ENCODE measurements at places on chromosomes 5 and 9. TPM values are rescaled to one million over a fixed set of nuclear protein-coding genes. Genes with fewer than 3 reads are reported as not detected.

The ALDH1A1 gene
- 8.8 TPM for total RNA-seq

The RETREG1 gene
- 0.99 TPM for total RNA-seq

The ADAMTS13 gene
- total RNA-seq: 2.1 TPM

The CPLANE1 gene
- total RNA-seq: 37.4 TPM

The EIF4E1B gene
- total RNA-seq: not detected

The WDR38 gene
- total RNA-seq: not detected

The PROP1 gene
- not detected for total RNA-seq

The IL9 gene
- not detected for total RNA-seq

The NLN gene
- 30.2 TPM for total RNA-seq

The PGM5 gene
- 13.5 TPM for total RNA-seq

Data from fibroblast of the aortic adventitia (primary cell).